ENCODE measurements at places on chromosomes 7 and 10.

DNA sequence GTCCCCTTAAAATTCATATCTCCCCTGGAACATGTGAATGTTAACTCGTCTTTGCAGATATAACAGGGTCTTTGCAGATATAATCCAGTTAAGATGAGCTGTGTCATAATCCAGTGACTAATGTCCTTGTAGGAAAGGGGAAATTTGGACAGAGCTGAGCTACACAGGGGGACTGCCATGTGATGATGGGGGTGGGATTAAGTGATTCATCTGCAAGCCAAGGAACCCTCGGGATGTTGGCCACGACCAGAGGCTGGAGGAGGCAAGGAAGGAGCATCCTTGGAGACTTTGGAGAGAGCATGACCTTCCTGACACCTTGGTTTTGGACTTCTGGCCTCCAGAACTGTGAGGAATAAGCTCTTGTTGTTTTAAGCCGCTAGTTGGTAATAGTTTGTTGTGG, 153.9 kb upstream of the PCBD1 start:
- DNase-seq: no peak

GRCh38 chr10:15841696-15842095, 18.6 kb downstream of the MINDY3 start:
- DNase-seq: no peak

DNA sequence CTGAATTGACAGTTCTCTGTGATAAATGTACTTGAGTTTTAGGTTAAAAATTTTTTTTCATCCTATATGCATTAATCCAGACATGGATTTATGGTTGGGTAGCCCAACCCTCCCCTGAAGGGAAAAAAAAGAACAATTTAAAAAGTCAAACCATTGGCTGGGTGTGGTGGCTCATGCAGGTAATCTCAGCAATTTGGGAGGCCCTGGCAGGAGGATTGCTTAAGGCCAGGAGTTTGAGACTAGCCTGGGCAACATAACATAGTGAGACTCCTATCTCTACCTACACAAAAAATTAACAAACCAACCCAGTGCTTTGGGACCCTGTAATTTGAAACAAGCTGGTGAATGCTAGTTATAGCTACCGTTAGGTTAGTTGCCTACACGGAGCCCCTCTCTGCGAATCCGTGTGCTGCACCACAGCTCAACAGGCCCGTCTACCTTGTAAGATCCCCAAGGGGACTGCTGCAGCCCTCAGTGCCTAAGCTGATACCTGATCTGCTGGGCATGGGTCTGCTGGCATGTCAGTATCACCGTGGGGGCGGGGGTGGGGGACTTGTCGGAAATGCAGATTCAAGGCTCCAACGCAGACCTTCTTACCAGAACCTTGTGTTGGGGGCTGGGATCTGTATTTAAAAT, 32.8 kb downstream of the TSPAN14 start:
- no peak for DNase-seq

GRCh38 chr10:87846023-87846422, 17.3 kb downstream of the KLLN start:
- no peak for DNase-seq

GRCh38 chr7:150961510-150962289, 16.4 kb downstream of the KCNH2 start:
- no peak for DNase-seq

DNA sequence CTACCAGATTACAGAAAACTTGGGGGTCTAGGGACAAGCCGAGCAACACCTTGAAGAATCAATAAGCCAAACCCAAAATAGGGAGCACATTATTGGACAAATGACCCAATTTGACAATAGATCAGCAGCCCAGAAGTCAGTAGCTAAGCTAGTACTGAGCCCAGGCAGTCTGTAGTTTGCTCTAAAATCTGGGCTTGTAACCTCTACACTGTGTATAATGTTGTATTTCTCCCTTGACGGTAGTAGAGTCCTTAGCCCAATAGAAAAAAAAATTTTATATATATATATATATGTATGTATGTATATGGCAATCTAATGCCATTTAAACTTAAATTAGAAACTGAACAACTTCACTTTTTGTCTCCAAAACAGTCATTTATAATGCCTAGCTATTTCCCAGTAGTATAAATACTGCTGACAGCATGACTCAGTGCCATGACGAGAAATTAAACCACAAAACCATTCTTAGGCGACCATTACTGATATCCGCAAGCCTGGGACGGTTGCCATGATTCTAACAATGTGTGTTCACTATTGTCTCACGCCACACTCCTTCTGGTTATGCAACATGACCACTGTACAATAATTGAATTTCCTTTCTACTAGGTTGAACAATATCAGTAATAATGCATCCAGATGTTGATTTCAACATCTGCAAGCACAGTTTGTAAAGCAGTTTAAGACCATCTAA, 110.5 kb downstream of the IPMK start:
- DNase-seq: peak; percentile 7

GRCh38 chr10:73076360-73077183, 20.1 kb downstream of the P4HA1 start:
- DNase-seq: no peak

GRCh38 chr10:110137142-110137545, 70.3 kb upstream of the MXI1 start:
- no peak for DNase-seq

- no peak for DNase-seq
These were observed 685 bp downstream of the CASP2 start for GRCh38 chr7:143288836-143289235.

DNA sequence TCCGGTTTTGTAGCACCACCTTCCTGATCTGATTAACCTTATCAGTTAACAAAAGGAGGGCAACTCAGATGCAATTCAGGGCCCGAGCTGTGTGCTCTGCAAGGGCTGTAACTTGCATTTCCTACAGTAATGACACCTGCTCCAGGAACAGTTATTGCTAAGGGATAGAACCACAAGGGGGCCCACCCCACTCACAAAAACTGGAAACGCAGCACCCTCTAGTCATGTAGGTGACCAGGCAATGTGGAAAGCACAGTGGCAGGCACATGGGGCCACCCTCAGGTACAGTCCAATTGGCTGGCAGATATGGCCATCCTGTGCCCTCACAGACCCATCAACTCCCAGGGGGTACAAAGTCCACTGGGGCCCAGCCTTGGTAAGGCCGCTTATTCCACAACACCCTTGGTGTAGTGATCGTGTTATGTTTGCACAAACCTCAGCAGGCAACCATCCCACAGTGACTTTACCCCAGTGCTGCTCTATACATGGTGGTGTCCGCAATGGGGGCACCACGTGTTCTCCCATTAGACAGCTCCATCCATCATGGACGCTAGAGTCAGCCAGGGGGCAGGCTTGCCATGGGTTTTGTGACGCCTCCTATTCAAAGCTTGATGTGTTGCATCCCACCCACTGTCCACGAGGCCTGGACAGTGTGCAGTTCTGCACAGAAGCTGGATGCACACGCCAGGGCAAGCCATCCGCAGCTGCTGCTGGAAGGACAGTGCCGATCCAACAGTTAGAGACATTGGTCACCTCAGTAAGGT, 9.4 kb downstream of the RNF133 start:
- no peak for DNase-seq

DNA sequence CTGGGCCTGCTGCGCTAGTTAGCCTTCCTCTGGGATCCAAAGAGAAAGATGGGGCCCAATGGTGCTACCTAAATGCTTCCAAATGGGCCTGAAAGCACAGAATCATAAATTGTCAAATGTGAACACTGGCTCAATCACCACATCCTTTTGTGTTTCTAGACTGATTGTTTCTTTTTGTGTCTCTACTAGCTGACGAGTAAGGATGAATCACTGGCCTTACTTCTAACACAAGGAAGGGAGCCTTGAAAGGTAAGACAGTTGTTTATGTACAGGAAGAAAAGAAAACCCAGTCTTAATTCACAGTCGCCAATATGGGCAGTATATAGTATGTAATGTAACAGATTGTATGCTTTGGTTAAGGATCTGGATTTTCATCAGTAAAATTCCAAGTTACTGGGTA, 89.5 kb downstream of the ZNF92 start:
- no peak for DNase-seq

DNA sequence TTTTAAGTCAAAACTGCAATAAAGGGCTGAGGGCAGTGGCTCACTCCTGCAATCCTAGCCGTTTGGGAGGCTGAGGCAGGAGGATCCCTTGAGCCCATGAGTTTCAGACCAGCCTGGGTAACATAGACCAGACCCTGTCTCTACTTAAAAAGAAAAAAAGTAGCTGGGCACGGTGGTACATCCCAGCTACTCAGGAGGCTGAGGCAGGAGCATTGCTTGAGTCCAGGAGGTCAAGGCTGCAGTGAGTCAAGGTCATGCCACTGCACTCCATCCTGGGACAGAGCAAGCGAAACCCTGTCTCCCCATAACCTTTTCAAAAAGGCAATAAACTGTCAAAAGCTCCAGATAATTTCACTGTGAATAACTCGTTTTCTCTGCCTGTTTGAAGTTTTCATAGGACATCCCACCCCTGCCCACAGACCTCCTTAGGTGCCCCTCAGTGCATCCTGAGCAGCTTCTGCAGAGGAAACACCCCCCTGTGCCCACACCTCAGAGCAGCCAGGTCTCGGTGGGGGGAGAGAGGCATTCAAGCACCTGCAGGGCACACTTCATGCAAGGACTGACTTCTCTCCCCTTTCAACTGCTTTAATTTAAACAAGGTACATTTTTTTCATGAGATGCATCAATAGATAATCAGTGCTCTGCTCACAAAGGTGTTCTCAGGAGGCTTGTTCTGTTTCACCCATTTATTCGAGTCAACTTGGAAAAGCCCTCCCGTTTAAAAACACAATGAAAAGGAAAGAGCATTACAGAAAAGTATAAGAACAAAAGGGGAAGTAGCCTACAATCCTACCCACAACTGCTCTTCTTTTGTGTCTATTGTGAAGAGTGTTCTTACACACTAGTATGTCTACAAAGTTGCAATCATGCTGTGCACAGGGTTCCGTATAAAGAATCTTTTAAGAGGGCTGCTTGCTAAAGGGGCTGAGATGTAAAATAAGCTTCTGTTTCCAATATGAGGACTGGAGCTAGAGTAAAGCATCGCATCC, 104.9 kb downstream of the KMT2E start:
- no peak for DNase-seq

Measured in esophagus squamous epithelium (tissue), 5 donors.